ENCODE measurements at places on chromosomes 3 and 15.

DNA sequence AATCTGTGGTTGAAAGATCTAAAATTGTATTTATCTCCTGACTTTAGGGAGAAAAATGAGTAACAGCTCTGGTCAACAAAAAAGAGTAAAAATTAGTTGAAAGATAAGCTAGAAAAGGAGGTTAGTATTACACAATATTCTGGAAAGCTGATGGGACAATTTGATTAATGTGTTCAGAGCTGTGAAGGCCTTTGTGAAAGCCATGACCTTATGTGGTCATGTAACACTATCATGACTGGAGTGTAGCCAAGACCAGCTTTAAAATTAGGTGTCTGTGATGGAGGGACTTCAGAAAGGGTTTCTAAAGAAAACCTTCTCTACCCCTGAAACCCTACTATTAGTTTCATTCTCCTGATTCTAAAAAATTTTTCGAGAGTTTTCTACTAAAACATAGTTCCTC, 127.2 kb downstream of the NFKBIZ start:
- DNase-seq: no peak

- DNase-seq: no peak
These were observed 539.0 kb downstream of the FGF12 start for GRCh38 chr3:192188218-192188835.

DNA sequence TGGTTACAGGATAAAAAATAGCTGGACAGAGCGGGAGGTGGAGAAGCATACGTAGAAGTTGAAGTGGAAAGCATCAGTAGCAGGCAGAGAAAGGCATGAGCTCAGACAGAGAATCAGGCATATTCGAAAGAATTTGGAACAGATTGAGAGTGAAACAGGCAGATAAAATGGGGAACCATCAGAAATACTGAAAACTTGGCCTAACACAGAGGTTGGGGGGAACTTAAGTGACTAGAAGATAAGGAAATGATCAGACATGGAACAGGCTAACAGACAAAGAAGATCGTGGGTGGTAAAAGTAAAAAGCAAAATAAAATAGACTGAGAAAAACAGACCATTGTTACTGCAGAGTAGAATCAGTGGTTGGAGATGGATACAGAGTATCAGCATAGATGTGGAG, 32.9 kb downstream of the GTF2E1 start:
- no peak for DNase-seq

DNA sequence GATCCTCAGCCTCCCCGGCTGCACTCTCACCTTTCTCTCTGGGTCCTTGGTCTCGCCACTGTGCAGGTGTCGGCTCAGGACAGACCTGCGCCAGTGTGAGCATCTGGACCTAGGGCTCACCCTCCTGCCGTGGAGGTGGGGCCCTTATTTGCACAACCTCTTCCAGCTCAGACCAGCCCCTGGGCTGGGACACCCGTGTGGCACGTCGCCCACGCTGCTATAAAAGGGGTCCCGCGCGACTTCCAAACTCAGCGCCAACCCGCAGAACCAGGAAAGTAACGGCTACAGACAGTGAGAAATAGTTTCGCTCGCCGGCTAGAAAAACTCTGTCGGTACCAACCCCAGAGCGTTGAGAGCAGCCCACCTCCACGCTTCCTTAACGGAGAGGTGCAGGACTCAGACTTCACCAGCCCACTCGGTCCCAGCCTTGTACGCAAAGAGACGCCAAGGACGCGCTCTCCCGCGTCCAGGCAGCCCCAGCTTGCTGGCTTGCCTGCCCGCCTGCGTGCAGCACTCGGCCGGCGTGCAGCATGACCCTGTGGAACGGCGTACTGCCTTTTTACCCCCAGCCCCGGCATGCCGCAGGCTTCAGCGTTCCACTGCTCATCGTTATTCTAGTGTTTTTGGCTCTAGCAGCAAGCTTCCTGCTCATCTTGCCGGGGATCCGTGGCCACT, at the start of the genes DUOX2 and DUOXA2:
Gene DUOX2 (minus strand): TSS at position 97 of the 675 bp plus-strand sequence. CDS start 761 bp downstream, outside the sequence.
Gene DUOXA2 (plus strand): TSS at position 251 of the 675 bp plus-strand sequence. CDS start 280 bp downstream, at position 531.
- no peak for DNase-seq

GRCh38 chr3:192444096-192444790, 283.1 kb downstream of the FGF12 start:
- peak; percentile 57 for DNase-seq

DNA sequence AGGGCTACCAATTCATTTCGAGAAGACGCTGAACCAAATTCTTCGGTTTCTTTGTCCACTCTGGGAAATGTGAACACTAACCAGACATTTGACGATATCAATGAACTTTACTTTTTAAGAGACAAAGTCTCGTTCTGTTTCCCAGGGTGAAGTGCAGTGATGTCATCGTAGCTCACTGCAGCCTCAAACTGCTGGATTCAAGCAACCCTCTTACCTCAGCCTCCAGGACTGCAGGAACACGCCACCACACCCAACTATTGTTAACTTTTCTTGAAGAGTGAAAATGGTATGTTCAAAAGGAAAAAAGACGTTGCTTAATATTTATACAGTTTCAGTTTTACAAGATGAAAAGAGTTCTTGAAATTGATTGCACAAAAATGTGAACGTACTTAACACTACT, 30.6 kb downstream of the MB21D2 start:
- DNase-seq: no peak

DNA sequence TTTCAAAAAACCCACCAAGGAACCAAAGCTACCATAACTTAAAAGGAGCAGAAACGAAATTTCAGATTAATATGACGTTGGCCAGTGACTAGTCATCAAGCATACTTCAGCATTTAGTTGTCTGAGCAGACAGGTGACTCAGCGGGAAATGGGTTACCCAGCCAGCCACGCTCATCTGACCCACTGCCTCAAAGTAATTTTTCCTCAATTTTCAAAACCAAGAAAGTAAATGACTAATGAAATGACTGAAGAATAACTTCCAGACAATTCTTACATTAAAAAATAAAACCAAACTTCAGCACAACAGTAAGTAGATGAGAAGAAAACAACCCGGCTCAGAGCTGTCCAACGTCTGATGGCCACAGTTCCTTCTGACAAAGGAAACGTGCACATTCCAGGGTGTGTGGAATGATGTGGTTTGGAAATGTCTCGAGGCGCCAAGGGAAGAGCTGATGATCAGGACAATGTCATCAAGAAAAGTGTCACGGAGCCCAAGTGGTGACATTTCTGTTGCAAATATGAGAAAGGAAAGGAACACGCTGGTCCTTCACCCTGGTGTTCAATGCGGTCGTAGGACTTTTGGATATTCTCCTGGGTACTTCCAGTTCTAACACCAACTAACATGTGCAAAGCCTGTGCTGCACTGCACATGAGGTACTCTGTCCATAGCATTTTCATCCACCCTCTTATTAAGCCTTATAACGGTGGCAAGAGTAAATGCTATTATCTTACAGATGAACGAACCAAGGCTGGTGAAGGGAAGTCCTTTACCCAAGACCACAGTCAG, 79.1 kb downstream of the FOXP1 start:
- DNase-seq: no peak

DNA sequence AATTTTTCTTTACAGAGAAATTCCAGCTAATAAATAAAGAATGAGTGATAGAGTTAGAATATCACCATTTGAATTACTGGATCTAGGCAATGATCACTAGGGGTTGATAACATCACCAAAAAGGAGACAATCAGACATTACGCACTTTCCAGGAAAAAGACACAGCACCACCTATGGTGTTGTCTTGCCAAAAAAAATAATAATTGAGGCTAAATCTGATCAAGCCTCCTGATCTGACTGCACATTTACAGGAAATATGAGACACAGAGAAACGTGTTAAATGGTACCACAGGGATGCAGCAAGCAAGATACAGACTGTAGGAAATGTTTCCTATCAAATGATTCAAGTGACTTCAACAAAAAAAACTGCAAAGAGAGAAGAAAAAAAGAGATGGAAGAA, 92.8 kb downstream of the EOMES start:
- DNase-seq: no peak

DNA sequence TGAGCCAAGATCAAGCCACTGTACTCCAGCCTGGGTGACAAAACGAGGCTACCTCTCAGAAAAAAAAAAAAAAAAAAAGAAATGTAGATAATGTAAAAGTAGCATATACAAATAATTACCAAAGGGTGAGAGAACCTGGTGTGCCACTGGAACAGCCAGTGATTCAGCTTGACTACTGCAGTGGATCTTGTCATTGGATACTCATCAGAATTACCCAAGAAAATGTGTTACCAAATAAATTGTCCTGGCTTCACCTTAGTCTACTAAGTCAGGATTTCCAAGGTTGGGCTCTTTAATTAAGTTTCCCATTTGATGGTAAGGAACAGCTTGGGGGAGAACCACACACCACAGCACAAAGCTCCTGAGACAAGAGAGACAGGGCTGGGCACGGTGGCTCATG, 1.5 kb downstream of the NICN1 start:
- no peak for DNase-seq

DNA sequence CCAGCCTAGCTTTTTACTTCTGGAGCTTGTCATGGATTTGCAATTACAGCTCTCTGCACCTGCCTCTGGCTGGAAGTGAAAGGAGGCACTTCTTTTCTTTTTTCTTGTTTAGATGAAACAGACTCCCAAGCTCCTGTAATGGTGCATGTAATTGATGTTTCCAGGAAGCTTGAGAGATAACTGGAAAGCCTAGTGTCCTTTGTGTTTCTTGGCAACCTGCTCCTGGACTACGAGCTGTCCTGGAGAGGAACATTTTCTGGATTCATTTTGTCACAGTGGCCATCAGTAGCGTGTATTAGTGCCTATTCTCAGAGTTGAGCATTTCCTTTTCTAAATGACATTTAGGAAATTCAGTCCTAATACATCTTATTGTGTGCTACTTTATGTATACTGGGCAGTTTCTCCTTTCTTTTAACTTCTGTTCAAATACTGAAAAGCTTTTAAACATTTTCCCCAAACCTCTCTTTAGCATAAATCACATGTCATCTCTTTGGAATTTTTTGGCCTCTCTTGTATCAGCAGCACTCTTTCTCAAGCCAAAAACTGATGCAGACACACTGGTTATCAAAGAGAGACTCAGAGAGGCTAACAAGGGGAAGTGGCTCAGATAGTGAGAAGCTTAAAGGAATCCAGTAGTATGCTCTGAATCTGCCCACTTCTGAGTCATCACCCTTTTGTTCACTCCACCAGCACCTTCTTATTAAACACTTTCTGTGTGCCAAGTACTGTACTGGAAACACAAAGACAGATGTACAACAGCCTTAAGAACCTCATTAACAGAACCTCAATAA, 62.6 kb upstream of the SLC2A2 start:
- DNase-seq: no peak

GRCh38 chr3:46395210-46395661, 11.6 kb downstream of the CCR5AS start:
- DNase-seq: no peak

DNA sequence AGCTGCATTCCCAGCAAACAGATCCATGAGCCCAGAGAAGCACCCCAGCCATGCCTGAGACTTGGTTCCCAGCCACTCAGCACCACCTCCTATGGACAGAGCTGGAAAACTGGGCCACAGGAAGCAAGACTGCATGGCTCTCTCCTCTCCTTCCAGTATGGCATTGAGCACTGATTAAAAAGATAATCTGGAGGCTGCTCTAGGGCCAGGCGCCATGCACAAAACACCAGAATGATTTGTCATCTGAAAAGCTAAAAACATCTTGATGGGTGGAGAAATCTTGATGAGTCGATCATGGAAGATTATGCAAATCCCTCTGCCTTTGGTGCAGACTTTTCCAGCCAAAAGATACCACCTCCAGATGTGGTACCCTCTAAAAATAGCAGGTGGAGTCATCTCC, 62.7 kb upstream of the MRPS22 start:
- DNase-seq: no peak

GRCh38 chr3:155629056-155629455, 115.8 kb downstream of the PLCH1 start:
- no peak for DNase-seq

- DNase-seq: no peak
These were observed 74.0 kb upstream of the PLCL2 start for GRCh38 chr3:16810593-16811367.

DNA sequence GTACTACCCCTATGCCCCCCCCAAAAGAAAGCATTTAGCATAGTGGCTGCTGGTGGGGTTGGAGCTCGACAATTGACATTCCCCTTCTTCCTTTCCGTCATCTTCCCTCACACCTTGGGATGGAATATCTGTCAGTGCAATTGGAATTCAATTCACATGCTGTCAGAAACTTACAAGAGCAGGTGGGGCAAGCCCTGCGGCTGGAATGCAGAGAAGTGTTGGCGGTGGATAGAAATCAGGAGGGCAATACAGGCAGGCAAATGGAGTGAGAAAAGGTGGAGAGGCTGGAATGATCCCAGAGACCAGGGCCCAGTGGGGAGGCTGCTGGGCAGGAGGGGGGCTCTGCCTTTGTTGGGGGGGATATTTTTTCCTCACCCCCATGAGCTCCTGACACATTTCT, 44.1 kb downstream of the FAM3D start:
- DNase-seq: no peak

DNA sequence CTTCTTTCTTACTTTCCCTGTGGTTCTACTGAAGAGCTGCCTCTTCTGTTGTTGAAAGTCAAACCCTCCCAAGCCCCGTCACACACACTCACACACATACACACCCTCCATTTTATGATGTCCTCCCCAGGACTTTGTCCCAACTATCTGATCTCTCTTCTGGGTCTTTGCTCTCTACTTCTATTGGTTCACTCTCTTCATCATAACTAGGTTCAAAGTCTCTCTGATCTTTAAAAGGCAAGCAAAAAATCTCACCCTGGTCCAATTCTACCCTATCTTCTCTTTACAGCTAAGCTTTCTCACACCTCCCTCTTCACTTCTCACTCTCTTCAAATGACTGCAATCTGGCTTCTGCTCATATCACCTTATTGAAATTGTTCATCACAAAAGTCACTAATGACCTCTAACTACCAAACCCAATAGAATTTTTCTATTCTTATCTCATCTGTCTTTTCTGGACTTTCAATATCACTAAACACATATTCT, 34.8 kb downstream of the LRRFIP2 start:
- DNase-seq: no peak

DNA sequence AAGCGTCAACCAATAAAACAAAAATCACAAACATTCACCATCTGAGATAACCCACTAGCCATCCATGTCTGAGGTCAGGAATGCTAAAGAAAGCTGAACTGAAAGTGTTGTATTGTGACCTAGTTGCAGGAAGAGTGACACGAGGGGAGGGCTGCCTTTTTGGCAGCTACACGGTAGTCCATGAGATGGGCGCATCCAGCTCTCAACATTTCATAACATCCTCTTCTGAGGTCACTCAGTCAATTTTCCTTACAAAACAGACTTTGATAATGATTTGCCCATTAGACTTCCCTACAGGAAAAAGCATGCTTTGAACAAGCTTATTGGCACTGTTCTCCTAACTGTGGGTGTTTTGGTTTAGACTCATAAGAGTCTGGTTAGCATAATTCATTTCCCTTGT, 15.4 kb upstream of the SHF start:
- DNase-seq: no peak

Measured in right kidney (tissue), 9 donors.